ENCODE measurements at places on chromosomes 7 and 10. TPM values are rescaled to one million over a fixed set of nuclear protein-coding genes. Genes with fewer than 3 reads are reported as not detected.

The THSD7A gene
- 0.94 TPM for total RNA-seq

The FFAR4 gene
- not detected for total RNA-seq

The KLLN gene
- total RNA-seq = 1.8 TPM

The JAKMIP3 gene
- 0.19 TPM for total RNA-seq

The GDF10 gene
- 0.12 TPM for total RNA-seq

The DIP2C gene
- 11.3 TPM for total RNA-seq

The ST8SIA6 gene
- not detected for total RNA-seq

The LIPM gene
- total RNA-seq = not detected

The FAM25G gene
- not detected for total RNA-seq

The LIPF gene
- not detected for total RNA-seq

The GRM3 gene
- not detected for total RNA-seq

The HDAC9 gene
- total RNA-seq = 1.1 TPM

The TCERG1L gene
- not detected for total RNA-seq

The CASTOR2 gene
- total RNA-seq = 11.4 TPM

The ANXA7 gene
- 56.0 TPM for total RNA-seq

The PNLIPRP2 gene
- total RNA-seq = not detected

The EEF1AKMT2 gene
- total RNA-seq = 12.7 TPM

The GATA3 gene
- total RNA-seq = 0.34 TPM

The MRC1 gene
- total RNA-seq = 0.59 TPM

The COL13A1 gene
- 7.6 TPM for total RNA-seq

The FEZF1 gene
- not detected for total RNA-seq
